Stimulated activated CD8-positive, alpha-beta memory T cell treated with anti-CD3 and anti-CD28 coated beads, Interleukin-12 subunit alpha, Interleukin-12 subunit beta, amount 100 ng/mL, for 1 hour (primary cell): ENCODE measurements at places on chromosomes 16 and 17.

- DNase-seq, result peak; percentile 13
Observed at GRCh38 chr17:75181608-75182318, 996 bp downstream of the SUMO2 start.

DNA sequence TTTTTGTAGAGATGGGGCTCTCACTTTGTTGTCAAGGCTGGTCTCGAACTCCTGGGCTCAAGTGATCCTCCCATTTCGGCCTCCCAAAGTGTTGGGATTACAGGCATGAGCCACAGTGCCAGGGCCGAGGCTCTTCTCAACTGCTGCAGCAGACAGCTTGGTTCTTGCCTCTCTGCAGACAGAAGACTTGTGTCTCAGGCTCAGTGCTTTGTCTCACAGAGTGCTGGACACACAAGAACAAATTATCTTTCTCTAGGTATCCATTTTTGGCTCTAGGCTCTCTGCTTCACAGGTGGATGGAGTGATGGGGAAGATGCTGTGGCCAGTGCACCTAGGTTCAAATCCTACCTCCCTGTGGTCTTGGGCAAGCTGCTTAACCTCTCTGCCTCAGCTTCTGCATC lies 80.8 kb upstream of the RNU2-1 start:
- no peak for DNase-seq

DNA sequence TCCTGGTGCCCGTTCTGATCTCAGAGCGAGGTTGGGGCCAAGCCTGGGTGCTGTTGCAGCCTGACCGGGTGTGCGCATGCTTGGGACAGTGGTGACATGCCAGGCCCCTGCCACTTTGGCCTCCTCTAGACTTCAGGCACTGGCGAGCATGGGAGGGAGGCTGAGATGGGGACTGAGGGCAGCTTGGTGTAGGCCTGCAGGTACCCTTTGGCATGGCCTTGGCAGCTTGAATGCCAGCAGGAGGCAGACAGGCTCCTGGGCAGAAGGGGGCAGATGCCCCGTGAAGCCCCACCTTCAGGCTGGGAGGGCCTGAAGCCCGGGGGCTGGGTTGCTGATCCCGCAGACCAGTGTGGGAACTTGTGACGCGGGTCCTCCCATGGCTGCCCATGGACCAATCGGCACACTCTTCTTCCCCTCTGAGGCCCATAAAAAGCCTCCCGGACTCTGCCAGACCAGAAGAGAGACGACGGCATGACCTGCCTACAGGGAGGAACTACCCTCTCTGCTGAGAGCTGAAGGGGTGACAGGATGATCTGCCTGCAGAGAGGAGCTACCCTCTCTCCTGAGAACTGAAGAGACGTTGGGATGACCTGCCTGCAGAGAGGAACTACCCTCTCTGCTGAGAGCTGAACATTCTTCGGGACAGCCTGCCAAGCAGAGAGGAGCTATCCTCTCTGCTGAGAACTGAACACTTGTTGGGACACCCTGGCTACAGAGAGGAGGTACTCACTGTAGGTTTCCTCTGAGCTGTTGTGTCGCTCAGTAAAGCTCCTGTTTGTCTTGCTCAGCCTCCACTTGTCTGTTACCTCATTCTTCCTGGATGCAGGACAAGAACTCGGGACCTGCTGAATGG lies 17.5 kb downstream of the RHOT1 start:
- DNase-seq, result no peak

DNA sequence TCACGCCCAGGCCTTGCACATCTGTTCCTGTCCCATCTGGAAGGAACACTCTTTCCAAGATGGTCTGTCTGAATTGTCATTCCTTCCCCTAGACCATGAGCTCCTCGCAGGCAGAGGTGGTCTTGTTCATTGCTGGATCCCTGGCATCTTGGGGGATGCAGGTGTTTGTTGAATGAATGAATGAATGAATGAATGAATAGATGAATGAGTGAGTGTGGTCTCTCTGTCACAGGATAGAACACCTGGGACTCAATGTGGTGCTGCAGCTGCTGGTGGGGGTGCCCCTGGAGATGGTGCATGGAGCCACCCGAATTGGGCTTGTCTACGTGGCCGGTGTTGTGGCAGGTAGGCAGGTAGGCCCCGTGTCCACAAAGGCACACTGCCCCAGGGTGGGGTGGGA lies 32.2 kb downstream of the RHBDL3 start:
- DNase-seq, result no peak

DNA sequence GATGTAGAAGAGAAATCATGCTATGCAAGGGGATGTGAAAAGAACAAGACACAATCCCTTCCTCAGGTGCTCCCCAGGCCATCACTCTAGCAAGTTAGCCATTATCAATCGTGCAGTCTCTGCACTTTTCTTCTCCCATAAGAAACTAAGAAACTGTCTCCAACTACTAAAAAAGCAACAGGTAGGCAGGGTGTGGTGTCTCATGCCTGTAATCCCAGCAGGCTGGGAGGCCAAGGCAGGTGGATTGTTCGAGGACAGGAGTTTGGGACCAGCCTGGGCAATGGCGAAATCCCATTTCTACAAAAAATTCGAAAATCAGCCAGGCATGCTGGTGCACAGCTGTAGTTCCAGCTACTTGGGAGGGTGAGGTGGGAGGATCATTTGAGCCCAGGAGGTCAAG lies 13.8 kb downstream of the PARN start:
- no peak for DNase-seq

GRCh38 chr17:10754109-10754508 lies 24.3 kb upstream of the TMEM220 start:
- DNase-seq, result no peak

DNA sequence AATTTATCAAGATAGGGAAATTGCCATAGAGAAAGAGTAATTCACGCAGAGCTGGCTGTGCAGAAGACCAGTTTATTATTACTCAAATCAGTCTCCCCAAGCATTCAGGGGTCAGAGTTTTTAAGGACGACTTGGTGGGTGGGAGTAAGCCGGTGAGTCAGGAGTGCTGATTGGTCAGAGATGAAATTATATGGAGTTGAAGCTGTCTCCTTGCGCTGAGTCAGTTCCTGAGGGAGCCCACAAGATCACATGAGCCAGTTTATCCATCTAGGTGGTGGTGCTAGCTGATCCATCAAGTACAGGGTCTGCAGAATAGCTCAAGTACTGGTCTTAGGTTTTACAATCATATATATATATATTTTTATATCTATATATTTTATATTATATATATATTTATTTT lies 6.0 kb upstream of the AQP8 start:
- DNase-seq, result no peak

GRCh38 chr17:59292174-59292523 lies 39.3 kb upstream of the YPEL2 start:
- DNase-seq, result no peak

DNA sequence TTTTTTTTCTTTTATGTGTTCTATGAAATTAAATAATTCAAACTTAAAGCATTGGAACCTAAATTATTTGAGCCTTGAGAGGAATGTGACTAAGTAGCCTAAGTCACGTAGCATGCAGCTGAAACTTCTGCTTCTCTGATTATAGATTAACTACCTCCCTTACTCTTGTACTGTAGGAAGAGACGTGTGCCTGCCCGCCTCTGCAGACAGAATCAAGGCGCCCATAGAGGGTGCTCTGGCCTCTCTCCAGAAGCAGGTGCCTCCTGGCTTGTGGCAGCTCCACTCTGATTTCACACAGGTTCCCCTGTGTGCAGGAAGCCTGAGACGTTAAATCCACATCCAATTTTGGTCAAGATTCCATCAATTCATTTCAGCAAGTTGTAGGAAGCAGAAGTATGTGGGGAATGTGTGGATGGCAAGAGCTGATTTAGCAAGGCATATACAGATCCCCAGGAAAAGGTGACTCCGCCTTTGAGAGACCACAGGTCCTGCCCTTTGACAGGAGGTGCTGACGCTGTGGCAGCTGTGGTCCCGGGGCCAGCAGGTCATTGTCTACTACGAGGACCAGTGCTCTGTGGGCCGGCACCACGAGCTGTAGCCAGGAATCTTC lies 1418.8 kb downstream of the CDH11 start:
- DNase-seq, result no peak

DNA sequence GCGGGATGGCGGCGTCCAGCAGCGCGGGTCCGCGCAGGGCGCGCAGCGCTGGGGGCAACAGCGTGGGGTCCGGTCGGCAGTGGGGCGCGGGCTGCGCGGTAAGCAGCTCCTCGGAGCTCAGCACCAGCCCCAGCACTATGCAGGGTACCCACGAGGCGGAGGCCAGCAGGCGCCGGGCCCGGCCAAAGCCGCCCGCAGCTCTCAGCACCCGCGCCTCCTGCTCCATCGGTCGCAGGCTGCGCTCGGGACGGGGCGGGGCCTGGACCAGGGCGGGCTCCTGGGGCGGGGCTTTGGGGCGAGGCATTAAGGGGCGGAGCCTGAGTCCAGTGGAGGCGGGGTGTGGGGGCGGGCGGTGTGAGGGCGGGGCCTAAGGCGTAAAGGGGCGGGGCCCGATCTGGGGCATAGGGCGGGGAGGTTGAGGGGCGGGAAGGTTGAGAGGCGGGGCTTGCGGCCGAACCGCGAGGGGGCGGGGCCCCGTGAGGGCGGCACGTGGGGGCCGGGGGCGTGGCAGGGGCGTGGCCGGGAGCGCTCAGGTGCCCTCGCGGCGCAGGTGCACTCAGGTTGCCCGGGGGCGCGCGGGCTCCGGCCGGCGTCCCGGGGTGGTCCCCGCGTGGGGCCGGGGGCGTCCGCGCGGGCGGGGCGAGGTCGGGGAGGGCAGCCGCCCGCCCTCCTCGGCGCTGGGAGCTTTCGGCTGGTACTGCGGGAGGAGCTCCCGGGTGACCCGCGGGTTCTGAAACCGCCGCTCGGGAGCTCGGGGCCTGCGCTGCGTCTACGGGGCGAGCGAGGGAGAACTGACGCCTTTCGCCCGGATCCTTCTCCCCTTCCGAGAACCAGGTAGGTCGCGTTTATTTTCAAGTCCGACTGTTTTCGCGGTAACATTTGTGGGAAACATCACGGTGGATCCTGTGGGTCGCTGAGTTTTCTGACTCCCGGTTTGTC lies 1.4 kb upstream of the SLC22A31 start:
- peak; percentile 44 for DNase-seq

- DNase-seq, result no peak
Observed at GRCh38 chr16:11350921-11351335, 5.7 kb downstream of the RMI2 start.

GRCh38 chr17:74339537-74340195 lies 13.6 kb downstream of the KIF19 start:
- DNase-seq, result no peak

- no peak for DNase-seq
Observed at GRCh38 chr17:48068491-48068961, 20.4 kb downstream of the NFE2L1 start.

- peak; percentile 85 for DNase-seq
Observed at GRCh38 chr17:58331815-58332777, 3.5 kb upstream of the TSPOAP1 start.

GRCh38 chr16:88983771-88984687 lies 7.0 kb upstream of the CBFA2T3 start:
- no peak for DNase-seq

GRCh38 chr17:67221062-67221998 lies 23.7 kb downstream of the HELZ start:
- DNase-seq, result no peak

- no peak for DNase-seq
Observed at GRCh38 chr16:51313198-51313597, 162.1 kb upstream of the SALL1 start.

DNA sequence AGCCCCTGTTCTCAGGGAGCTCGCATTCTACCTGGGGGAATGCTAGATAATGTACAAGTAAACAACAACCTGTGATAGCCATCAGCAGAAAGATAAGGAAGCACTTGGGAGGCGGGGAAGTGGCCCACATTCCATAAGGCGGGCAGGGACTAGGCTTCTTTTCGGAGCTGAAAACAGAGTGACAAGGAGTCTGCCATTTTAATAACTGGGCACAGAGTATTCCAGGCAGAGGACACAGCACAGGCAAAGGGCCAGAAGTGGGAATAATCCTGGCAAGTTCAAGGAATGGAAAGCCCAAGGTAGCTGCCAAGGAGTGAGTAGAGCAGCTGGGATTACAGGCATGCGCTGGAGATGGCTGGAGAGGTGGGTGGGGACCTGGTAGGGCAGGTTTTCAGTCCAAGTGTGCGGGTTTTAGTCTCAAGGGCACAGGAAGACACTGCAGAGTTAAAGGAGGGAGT lies 24.3 kb downstream of the USP43 start:
- no peak for DNase-seq

DNA sequence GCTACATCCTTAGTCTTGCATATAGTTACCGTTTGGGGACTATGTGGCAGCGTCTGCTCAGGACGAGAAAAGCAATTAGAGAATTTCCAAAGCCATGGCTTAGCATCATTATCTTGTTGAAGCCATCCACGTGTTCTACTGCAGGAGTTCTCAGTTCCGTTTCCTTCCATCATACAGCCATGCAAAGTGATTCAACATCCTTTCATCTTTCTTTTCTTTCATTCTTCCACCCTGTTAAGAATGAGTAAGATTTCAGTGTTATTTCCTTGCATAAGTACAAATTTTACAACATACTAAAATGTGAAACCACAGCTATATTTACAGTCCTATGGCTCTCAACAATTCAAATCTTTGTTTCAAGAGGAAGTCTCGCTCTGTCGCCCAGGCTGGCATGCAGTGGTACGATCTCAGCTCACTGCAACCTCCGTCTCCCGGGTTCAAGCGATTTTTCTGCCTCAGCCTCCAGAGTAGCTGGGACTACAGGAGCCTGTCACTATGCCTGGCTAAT lies 3.8 kb downstream of the MARF1 start:
- DNase-seq, result no peak

- no peak for DNase-seq
Observed at GRCh38 chr17:8649157-8650118, 18.9 kb upstream of the MYH10 start.

GRCh38 chr16:81786868-81787267 lies 7.8 kb downstream of the PLCG2 start:
- no peak for DNase-seq
